ENCODE measurements at places on chromosomes 1 and 21.

DNA sequence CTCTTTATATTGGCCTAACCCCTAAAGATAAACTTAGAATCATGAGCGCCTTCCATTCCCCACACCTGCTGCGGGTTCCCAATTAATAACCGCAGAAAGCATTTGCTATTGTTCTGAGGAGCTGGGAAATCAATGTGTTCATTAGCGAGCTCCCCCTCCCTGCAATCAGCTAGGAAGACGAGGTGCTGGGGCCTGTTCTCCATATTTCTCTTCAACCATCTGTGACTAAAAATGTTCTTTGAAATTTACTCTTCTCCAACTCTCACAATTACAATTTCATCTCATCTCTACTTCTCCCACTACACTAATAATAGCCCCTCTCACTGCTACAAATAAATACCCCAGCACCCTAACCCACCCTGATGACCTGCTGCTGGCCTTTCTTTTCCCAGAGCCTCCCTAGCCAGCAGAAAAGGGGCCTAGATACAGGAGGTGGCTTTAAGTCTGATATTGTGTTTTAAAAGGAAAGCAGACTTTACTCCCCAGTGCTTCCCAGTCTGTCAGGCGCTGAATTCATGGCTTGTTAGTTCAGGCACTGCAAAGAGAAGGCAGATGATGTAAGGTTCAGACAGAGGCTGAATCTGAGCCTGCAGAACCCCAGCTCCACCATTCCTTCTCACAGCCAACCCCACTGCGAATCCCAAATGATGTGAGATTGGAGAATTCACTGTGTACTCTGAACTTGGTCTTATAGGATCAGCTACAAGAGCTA lies 477.5 kb upstream of the DAB1 start:
- no peak for DNase-seq

DNA sequence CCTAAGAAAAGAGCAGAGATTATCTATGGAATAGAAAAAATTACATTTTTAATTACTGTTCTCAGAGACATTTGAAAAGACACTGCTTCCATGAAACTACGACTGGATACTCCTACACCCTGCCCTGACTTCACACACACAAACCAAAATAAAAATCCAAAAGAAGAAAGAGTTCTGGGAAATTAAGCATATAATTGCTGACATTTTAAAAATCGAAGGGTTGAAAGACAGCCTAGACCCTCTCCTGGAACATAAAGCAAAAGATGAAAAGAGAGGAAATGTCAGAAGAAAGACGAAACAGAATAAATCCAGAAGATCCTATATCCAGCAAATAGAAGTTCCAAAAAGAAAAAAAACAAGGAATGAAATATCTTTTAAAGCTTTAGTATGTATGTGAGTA lies 32.8 kb upstream of the EEIG2 start:
- no peak for DNase-seq

GRCh38 chr1:94045465-94046056 lies 75.4 kb downstream of the ABCA4 start:
- DNase-seq = no peak

GRCh38 chr1:194227161-194227560 lies 1040.7 kb upstream of the B3GALT2 start:
- no peak for DNase-seq

DNA sequence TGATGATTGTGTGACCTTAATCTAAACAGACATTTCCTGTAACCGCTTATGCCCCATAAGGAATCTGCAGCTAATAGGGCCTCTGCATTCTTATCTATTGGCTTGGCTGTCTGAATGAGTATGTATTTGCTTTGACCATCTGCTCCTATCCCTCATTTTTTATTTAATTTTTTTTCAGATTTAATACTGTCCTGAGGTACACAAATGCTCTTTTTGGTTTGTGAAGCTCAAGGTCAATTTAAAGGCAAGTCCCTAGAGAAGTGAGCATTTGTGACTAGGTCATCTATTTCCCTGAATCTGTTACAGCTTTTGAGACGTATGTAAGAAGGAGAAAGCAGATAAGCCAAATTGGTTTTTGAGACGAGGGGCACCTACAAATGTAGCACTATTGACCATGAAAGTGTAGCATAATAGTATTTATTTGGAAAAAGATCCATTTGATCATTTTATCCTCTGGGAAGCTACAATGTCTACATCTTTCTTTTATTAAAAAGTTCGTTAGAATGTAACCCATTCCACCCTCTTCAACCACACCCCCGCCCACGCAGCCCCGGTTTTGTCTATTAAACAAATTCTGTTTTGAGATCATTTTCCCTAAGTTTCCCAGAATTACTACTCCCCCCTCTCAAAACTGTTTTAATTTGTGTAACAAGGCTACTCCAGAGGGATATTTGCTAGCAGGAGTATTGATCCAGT lies 69.2 kb upstream of the HSPA13 start:
- peak; percentile 22 for DNase-seq

DNA sequence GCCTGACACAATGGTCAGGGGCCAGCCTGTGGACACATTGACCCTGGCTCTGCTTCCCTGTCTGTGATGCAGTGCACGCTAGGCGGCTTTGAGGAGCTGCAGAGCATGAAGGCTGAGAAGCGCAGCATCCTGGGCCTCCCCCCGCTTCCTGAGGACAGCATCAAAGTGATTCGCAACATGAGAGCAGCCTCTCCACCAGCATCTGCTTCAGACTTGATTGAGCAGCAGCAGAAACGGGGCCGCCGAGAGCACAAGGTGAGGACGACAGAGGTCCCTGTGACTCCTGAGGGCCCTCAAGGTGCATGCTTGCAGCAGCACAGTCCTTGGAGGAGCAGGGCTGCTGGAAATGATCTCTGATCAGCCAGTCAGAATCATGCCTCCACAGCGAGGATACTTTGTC lies 8.6 kb downstream of the STRIP1 start:
- no peak for DNase-seq
